Left lung (tissue), 14 donors: ENCODE measurements at places on chromosomes 6 and 20. TPM values are rescaled to one million over a fixed set of nuclear protein-coding genes. Genes with fewer than 3 reads are reported as not detected.

DNA sequence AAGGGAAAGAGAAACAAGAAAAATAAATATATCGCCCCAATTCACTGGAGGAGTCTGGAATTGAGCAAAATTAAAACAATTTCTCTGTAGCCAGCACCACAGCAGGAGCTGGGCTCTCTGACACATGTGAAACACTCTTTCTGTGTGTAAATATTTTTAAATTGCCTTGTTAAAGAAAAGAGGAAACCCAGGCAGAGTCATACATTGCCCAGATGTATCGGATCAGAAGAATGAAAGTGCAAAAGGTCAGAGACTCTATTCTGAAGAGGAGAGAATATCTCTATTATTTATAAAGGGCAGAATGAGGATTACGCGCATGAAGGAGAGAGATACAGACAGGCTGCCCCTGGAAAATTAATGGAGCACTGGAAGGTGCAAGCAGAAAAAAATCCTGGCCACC, 127.0 kb upstream of the MAN1A1 start:
- DNase-seq = no peak

GRCh38 chr6:40887079-40887791, 151.8 kb downstream of the UNC5CL start:
- DNase-seq = no peak

DNA sequence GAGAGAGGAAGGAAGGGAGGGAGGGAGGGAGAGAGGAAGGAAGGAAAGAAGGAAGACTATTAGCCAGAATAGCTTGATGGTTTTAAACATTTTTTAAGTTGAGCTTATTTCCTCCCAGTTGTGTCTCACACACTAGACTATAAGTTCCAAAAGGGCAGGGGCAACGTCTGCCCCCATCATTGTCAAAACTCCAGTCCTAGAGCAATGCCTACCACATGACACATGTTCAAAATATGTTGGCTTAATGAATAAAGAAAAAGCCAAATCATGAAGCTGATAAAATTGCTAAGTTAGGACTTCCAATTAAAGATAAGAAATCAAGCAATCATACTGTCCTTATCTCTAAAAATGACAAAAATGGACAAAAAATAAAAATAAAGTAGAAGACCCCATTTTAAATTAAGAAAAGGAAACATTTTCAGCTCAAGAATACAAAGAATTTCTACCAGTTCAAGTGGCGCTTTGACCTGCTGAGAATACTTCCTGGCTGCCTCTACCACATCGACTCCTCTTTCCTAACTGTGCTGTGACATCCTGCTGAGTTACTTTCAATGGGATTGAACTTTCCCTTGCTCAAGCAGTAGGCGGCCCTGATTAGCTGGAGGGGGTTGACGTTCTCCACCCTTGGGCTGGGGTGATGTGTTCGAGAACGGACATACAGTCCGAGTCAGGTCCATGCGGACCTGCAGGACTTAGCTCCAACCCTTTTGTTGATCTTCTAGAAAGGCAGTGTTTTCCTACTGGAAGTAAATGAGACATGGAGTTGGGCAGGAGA, 283.9 kb upstream of the FOXQ1 start:
- no peak for DNase-seq

- DNase-seq = no peak
These were observed 79.1 kb downstream of the CD164 start for GRCh38 chr6:109303164-109303563.

GRCh38 chr6:144234935-144235334, 50.2 kb upstream of the UTRN start:
- DNase-seq = no peak

DNA sequence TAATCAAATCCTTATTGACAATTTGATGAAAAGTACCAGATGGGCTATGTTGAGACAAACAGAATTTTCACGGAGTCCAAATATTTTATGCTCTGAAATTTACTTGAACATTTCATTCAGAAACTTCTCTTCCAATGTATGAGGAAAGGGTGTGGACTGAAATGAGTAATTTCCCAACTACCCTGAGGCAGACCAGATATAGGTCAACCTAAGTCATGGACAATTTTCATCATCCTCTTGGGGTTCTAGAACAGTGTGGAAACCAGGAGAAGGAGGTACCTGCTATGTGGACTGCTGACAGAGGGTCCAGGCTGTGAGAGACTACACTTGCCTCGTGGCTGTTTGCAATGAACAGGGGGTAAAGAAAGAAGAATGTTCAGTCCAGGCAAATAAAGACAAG, 323.0 kb downstream of the ESR1 start:
- DNase-seq = no peak

- DNase-seq = no peak
These were observed 9.4 kb downstream of the SERPINB6 start for GRCh38 chr6:2962004-2962403.

Gene XKR7
- polyA plus RNA-seq = 0.06 TPM

Gene POLR1C
- polyA plus RNA-seq = 37.0 TPM

Gene RHAG
- 1.9 TPM for polyA plus RNA-seq

Gene COL21A1
- polyA plus RNA-seq = 190 TPM

Gene DZANK1
- polyA plus RNA-seq = 8.1 TPM

Gene HAO1
- not detected for polyA plus RNA-seq

Gene FERMT1
- polyA plus RNA-seq = 3.1 TPM
